RKO (cell line): ENCODE measurements at places on chromosomes 5 and 9.

GRCh38 chr9:136795000-136795348 is 1.2 kb upstream of the CCDC183 start:
- no peak for DNase-seq

DNA sequence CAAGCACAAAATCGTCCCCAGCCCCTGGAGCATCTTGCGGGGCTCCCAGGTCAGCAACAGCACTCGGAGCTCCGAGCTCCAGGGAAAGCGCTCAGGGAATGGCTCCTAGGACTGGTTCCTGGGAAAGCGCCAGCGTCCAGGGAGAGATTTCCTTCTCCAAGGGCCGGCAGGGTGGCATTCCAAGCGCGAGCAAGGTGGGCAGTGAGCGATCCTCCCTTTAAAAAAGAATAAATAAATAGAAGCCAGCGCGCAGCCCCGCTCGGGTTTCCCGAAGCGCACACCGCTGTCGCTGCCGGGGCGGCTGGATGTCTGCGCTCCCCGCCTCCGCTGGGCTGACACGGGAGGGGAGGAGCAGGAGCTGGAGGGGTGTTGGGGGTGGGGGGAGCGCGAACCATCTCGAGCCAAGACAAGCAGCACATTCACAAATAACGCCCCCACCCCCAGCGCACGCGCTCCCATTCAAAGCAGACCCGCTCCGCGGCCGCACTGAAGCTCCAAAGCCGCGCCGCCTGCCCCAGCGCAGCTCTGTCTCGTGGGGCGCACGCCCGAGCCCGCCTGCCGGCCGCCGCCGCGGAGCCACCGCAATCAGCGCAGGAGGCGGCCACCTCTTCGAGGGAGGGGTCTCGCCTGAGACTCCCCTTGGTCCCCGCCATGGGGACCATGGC is 327.4 kb downstream of the SH3GL2 start:
- DNase-seq, result no peak

GRCh38 chr5:139148986-139149385 is 49.2 kb downstream of the SIL1 start:
- no peak for DNase-seq

DNA sequence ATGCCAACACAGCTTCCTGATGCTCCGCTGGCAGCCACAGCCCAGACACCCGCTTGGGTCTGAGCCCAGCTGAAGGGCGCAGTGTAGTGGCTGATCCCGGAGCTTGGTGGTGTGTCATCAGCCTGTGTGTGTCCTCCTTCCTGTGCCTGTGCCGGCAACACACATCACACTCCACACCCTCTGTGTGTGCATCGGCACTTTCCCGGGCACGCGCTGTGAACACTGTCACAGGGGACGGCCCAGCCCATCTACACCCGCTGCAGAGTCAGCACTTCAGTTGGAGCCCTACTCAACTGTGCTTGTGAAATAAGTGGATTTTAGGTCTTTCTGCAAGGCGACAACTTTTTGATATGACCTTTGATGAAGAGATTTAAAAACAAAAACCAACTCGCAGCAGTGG is 189.4 kb downstream of the IRX2 start:
- DNase-seq, result no peak

GRCh38 chr5:25991639-25992038 is 1046.7 kb downstream of the CDH9 start:
- no peak for DNase-seq

DNA sequence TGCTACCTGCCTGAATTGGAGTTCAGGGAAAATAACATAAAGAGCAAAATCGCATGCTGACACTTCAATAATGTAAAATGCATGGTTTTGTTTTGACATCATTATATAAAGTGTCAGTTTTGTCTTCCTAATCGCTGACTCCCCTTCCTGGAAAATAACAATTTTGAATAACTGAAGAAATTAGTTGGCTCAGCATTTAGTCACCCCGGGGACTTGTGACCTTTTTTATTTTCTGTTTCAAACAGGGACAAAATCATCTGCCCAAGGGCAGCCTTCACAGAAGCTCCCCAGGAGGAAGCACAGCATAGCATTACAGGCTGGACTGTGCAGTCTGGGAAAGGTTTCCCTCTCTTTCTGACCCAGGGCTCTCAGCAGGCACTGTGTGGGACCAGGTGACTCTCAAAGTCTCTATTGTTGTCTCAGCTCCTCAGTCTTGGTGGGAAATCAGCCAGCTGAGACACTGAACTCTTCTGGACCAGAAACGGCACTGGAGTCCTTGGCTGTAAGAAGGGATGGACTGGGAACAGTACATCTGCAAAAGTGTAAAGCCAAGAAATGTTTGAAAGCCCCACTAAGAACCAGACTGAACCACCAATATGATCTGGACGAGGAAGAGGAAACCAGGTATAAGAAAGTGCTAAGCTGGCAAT is 671.3 kb upstream of the KLF4 start:
- DNase-seq, result no peak

- no peak for DNase-seq
These were observed 38.7 kb downstream of the PRRT1B start for GRCh38 chr9:131583836-131584555.

DNA sequence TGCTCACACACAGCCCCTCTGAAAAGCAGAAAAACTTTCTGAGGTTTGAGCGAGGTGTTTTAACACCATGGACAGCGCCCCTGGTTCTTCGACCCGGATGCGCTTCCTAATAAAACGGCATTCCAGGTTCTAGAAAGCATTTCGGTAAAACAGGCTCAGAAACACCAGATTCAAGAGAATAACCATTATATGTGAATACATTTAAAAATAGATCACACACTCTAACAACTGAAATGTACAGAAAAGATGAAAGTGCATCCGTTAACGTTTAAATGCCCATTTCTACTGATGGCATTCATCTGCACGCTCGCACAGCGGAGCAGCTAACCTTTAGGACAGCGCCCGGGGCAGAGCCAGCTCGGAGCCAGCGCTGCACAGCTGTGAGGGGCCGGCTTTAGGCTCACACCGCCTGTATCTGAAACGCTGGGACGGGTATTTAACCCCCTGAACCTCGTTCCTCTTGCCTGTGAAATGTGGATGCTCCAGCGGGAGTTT is 26.3 kb upstream of the TENT4A start:
- no peak for DNase-seq

- no peak for DNase-seq
These were observed 14.3 kb downstream of the OR2V2 start for GRCh38 chr5:181161534-181162175.

GRCh38 chr9:114662081-114662989 is 4.7 kb upstream of the TEX53 start:
- DNase-seq, result peak; percentile 48

- DNase-seq, result no peak
These were observed 27.3 kb upstream of the TDRD7 start for GRCh38 chr9:97384406-97385262.

- no peak for DNase-seq
These were observed 15.1 kb downstream of the GRAMD2B start for GRCh38 chr5:126438267-126438666.

GRCh38 chr9:25537808-25538207 is 140.4 kb downstream of the TUSC1 start:
- no peak for DNase-seq

- DNase-seq, result no peak
These were observed 83.5 kb downstream of the RANBP17 start for GRCh38 chr5:170945275-170945674.

GRCh38 chr5:53479045-53479589 is 1.3 kb upstream of the FST start:
- DNase-seq, result no peak

- peak; percentile 92 for DNase-seq
These were observed 89.4 kb downstream of the ANXA2R start for GRCh38 chr5:42950456-42951292.

- no peak for DNase-seq
These were observed 69.9 kb downstream of the JAKMIP2 start for GRCh38 chr5:147712598-147712997.
